NCI-H82 (cell line): ENCODE measurements at places on chromosomes 4 and X.

DNA sequence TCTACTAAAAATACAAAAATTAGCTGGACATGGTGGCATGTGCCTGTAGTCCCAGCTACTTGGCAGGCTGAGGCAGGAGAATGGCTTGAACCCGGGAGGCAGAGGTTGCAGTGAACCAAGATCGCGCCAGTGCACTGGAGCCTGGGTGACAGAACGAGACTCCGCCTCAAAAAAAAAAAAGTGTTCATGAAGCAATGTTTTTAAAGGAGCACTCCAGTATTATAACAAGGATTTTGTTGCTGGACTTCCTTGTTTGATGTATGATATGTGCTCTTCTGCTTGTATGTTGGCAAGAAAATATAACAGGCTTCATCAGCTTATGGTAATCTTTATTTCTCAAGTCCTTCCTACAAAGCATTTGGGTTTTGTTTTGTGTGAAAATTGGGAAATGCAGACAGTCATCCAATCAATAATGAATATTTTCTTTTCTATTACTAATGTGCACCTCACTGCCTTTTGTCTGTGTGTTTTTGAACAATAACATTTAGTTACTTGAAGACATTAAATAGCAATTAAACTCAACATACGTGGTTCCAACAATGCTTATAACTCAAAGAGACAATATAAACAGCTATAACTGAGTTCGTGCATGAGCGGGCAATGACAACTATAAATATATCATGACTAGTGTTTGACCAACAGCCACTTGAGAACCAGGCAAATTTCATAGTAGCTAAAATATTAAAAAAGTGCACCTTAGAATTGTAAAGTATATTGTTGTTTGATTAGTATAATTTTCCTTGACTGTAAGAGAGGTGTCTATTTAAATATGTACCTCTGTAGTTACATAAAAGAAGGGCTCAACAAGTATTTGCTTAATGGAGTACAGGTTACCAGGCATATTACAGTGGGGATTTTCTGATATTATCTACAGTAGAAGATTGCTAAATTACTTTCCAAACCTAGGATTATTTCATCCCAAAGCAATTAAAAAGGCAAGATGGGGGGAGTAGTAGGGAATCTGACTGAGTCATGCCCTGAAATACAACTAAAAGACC, 210.7 kb downstream of the PPP3CA start:
- no peak for DNase-seq

DNA sequence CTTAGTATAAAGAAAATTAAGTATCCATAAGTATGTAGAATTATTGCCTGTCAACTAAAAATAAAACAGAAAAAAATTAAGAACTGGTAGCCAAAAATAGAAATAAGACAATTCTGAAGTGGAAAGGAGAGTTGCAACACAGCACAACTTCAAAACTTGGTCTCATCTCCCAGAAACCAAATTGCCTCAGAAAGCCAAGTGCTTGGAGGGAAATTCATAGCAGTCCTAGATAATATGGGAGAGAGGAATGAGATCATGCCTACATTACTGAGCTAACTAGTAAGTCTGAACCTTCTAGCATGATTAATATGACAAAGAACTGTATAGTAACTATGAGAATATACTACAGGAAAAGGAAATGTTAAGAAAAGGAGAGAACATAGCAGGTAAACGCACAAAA, 256.5 kb downstream of the LDB2 start:
- DNase-seq, result no peak

- DNase-seq, result peak; percentile 61
These were observed 170.5 kb downstream of the AREG start for GRCh38 chr4:74615411-74615810.

- no peak for DNase-seq
These were observed 220.5 kb upstream of the RPS6KA3 start for GRCh38 chrX:20487227-20487626.

- no peak for DNase-seq
These were observed 113.5 kb downstream of the PHF8 start for GRCh38 chrX:53930515-53931380.

GRCh38 chrX:39437670-39438441, 636.6 kb downstream of the MID1IP1 start:
- no peak for DNase-seq

GRCh38 chr4:103012551-103012950, 7.0 kb downstream of the SLC9B1 start:
- no peak for DNase-seq

DNA sequence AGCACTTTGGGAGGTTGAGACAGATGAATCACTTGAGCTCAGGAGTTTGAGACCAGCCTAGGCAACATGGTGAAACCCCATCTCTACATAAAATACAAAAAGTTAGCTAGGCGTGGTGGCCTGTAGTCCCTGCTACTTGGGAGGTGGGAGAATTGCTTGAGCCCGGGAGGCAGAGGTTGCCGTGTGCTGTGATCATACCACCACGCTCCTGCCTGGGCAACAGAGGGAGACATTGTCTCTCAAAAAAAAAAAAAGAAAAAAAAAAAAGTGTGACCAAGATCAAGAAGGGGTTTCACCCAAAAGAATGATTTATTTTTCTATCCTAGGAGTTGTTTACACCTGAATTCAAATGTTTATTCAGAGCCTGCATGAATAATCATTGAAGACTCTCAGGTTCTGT, 572.4 kb upstream of the GALNT7 start:
- DNase-seq, result no peak

GRCh38 chr4:155593793-155594192, 72.9 kb upstream of the GUCY1A1 start:
- DNase-seq, result no peak

DNA sequence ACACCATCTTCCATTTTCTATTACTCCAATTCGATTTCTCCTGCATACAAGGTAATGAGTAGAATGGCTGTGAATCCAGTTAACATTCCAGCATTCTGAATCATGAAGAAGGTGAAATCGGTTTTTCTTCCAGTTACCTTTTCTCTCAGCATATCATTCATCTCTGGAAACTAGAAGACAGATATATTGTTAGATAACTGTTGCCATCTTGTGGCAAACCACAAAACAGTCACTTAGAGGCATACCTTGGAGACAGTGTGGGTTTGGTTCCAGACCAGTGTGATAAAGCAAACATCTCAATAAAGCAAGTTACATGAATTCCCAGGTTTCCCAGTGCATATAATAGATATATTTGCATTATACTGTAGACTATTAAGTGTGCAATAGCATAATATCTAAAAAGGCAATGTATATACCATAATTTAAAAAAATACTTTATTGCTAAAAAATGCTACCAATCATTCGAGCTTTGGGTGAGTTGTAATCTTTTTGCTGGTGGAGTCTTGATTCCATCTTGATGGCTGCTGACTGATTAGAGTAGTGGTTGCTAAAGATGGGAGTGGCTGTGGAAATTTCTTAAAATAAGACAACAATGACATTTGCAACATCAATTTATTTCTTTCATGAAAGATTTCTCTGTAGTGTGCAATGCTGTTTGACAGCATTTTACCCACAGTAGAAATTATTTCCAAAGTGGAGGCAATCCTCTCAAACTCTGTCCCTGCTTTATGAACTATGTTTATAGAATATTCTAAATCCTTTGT, 82.1 kb downstream of the SLC39A8 start:
- peak; percentile 76 for DNase-seq

GRCh38 chr4:139035650-139036049, 20.1 kb downstream of the NOCT start:
- peak; percentile 13 for DNase-seq

- DNase-seq, result no peak
These were observed 154.2 kb downstream of the RAB28 start for GRCh38 chr4:13329963-13330362.

DNA sequence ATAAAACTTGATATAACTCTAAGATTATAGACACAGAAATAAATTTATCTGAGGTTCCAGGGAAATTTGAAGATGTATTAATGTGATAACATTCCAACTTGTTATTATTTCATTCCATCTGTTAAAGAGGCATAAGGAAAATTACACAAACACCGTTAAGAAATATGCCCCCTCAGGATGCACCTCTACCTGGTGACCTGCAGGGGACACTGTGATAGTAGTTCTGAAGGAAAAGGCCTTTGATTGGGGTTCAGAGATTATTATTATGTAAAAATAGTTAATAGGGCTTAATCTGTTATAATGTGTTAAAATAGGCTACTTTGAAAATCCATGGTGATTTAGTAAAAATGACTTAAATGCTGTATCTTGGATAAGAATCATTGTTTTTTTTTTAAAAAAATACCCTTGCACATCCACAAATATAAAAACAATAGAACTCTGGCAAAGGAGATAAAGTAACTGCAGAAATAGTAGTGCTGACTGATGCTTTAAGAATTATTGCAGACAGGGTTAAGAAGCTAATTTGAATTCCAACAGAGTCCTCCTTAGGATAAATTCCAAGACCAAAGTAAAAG, 6.1 kb upstream of the ABRAXAS1 start:
- DNase-seq, result peak; percentile 27

- no peak for DNase-seq
These were observed 27.0 kb upstream of the GPR78 start for GRCh38 chr4:8553216-8553615.

GRCh38 chrX:133072566-133072965, 24.3 kb downstream of the USP26 start:
- no peak for DNase-seq

DNA sequence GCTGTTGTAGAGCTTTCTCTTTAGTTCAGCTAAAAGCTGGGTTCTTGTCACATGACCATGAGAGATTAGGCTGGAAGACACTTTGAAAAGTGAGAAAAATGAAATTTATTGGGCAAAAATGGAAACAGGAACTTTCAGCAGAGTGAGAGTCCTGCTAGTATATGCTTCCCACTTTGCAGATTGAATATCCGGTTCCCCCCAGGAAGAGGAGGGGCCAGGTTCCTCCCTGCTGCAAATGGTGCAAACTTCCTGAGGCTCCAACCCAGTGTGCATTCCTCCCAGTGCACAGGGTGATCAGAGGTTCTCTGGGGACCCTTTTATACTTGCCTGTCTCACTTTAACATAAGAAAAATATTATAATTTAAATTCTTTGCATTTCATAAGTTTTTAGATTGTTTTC, 119.9 kb upstream of the SPIN4 start:
- DNase-seq, result no peak

GRCh38 chr4:85459736-85460135, 15.2 kb upstream of the ARHGAP24 start:
- no peak for DNase-seq

GRCh38 chrX:29535212-29536162, 679.9 kb upstream of the MAGEB2 start:
- no peak for DNase-seq

DNA sequence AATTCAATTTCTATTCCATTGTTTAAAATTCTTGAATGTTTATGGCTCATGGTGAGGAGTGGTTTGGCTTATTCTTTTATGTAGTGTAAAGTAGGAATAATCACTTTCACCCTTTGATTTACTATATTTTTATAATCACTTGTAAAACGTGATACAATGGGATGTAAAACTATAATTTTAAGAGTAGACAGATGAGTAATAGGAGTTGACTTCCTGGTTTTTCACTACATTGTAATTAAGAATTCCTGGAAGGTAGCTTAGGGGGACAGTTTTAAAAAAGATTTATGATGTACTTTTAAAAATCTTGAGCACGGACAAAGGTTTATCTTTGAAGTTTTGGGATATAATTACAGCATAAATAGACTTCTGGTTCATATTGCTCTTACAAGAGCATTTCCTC, 65.3 kb downstream of the PDGFC start:
- DNase-seq, result no peak

- DNase-seq, result no peak
These were observed 159.8 kb upstream of the FAM241A start for GRCh38 chr4:111985426-111985825.

GRCh38 chr4:148786699-148787098, 344.5 kb upstream of the NR3C2 start:
- peak; percentile 0 for DNase-seq

DNA sequence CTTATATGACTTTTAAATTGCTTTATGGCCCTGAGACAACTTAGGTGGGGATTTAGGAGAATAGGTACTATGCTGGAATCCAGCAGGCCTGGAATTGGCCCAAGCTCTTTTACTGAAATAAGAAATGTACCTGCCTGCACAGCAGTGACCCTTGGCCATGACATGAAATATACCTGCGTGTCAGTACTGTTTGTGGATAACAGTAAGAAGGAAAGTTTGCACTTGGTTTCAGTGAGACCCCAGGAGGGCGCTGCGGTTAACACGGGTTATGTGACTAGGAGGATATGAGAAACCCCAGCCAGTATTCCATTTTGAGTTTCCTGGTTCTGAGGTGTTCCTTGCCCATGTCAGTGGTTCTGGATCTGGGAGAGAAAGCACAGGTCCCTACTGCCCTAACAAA, 5.3 kb downstream of the MTM1 start:
- no peak for DNase-seq

DNA sequence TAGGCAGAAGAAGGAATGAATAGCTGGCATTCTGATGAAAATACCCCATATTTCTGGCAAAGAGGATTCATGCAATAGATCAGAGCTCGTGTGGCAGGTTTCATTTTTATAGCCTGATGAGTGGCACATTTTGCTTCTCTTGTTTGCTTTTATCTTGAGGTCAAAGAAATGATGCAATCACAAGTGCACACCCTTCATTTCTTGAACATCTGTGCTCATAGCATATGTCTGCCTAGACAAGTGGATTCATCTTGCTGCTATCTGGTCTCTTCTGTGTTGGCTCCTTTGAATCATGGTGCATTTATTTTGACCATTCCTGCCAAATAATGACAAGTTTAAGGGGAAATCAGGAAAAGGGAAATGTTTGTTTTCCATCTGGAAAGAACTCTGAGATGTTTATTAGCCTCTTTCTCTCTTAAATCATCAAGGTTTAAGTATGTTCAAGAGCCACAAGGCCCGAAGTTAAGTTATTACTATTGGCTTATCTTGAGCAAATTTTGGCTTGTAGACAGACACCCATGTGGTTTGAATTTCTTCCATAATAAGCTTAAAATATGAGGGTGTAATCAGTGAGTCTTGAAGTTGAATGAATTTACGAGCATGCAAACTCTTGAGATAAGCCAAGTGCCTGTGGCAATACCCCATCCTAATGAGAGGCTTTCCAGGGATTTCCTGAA, 59.3 kb upstream of the HS3ST1 start:
- DNase-seq, result no peak

DNA sequence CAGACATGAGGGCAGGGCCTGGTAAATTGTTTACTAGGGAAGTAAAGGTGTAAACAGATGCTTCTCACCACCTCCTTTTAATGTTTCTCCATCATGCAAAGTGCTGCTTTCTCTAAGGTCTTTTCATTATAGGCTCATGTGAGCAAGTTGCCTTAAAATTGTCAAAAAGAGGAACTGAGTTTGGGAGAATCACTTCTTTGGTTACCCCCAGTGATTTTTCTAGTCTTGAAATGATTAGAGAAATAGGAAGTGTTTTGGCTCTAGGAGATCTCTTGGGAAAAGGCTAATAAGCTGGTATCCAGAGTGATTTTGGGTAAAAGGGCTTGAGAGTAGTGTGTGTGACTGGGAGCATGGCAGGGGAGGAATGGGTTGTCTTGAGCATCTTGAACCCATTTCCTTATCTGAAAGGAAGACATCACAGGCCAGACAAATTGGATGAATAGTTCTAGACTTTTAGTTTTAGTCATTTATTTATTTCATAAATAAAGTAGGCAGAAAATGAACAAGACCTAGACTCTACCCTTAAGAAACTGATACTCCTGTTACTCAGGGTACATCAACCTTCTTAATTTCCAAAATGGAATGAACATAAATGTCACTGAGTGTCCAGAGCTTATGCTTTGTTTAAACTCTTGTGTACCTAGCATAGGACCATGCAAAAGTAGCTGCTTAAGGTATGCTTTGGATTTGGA, 14.2 kb downstream of the GRPR start:
- DNase-seq, result no peak
